Memory B cell (primary cell): ENCODE measurements at places on chromosomes 1 and 21.

DNA sequence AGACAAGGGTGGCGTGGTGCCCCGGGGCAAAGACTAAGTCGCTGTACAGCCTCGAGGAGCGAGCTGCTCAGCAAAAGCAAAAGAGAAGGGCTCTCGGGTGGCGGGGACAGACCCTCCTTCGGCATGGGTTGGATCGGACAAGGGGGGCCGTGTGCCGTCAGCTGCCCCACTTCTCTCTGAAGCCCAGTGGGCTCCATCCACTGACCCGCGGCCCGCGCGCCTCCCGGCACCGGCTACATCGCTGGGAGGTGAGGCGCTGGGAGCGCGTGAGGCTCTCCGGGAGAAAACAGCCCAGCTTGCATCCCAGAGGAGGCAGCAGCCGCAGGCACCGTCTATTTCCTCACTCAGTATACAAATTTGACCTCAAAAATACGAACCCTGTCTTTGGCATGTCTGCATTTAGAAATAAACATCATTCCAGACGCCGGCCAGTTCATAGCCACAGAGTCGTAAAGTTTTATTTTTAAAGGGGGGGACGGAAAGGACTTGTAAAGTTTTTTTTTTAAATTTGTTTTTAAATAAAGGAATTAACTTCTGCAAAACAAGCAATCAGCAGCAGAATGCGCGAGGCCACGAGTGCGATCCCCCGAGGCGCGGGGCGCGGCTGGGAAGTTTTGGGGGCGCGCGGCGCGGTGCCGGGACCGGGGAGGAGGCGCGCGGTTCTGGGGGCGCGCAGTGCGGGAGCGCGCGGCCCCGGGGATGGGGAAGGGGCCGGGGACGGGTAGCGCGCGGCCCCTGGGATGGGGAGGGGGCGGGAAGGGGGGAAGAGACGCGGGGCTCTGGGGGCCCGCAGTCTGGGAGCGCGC, 689 bp upstream of the GPR137B start:
- H3K36me3 ChIP-seq: peaks cover 6% of the 10 kb centered on the region
- peaks cover 21% of the 10 kb centered on the region for H3K4me1 ChIP-seq
- H3K27me3 ChIP-seq: peaks cover 27% of the 10 kb centered on the region
- peak overlapping the region; percentile 89 for H3K4me3 ChIP-seq
- H3K27ac ChIP-seq: peak overlapping the region; percentile 75

DNA sequence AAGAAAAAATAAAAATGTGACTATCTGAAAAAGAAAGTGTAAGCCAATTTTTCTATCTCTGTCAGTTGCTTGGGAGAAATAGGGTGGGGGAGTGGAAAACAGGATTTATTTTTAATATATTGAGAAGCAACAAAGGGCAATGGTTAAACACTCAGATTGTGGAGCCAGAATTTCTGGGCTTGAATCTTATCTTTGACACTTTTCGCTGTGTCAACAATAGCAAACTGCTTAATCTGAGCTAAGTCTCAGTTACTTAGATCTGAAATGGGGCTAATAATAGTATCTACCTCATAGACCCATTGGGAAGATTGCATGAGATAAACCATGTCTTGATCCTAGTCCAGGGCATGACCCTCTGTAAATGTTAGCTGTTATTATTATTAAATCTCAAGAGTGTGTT, 468.1 kb downstream of the ADGRL2 start:
- H3K27me3 ChIP-seq: no peaks in the 10 kb centered on the region
- no peak for DNase-seq
- H3K4me3 ChIP-seq: no peak overlapping the region

- peaks cover 5% of the 10 kb centered on the region for H3K36me3 ChIP-seq
- no peak overlapping the region for H3K4me3 ChIP-seq
These were observed 40.4 kb upstream of the ZSWIM5 start for GRCh38 chr1:45246760-45247159.

DNA sequence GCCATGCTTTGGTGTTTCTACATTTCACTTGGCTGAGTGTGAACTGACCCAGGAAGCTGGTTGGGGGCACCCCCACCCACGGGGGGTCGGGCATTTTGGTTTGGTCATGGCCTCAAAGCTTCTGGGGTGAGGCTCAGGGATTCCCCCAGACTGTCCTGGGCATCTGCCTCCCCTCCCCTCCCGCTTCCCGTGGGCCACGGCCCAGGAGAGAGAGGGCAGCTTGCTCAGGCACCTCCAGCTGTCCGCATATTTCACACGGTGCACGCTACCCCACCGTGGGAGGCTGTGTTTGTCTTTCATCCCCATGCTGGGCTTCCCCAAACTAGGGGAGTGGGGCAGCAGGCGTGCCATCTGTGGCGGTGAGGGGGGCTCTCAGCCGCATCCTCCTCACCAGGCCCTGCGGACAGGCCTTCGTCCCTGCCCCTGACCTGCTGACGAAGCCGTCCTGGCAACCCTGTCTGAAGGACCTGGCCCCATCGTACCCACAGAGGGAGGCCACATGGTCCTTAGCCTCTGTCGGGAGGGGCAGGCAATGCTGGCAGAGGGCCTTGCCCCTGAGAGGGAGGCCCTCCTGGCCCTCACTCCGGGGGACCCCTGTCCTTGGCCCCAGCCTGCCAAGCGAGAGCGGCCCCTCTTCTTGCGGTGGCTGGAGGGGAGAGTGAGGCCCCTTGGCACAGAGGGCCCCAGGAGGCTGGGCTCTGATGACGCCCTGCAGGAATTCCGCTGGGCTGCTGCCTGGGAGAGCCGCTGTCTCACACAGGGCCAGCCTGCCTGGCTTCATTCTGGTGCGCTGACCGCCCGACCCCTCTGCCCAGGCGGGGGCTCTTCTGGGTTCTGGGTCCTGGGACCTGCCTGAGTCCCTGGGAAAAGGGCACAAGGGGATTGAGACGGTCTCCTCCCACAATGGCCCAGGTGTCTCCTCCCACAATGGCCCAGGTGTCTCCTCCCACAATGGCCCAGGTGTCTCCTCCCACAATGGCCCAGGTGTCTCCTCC, 22.1 kb downstream of the TP73 start:
- peaks cover 54% of the 10 kb centered on the region for H3K4me1 ChIP-seq
- no peak for DNase-seq
- peak overlapping the region; percentile 81 for H3K4me3 ChIP-seq
- H3K27me3 ChIP-seq: no peaks in the 10 kb centered on the region
- no peaks in the 10 kb centered on the region for H3K36me3 ChIP-seq
- peak overlapping the region; percentile 98 for H3K27ac ChIP-seq
